ENCODE measurements at places on chromosomes 2 and 18.

DNA sequence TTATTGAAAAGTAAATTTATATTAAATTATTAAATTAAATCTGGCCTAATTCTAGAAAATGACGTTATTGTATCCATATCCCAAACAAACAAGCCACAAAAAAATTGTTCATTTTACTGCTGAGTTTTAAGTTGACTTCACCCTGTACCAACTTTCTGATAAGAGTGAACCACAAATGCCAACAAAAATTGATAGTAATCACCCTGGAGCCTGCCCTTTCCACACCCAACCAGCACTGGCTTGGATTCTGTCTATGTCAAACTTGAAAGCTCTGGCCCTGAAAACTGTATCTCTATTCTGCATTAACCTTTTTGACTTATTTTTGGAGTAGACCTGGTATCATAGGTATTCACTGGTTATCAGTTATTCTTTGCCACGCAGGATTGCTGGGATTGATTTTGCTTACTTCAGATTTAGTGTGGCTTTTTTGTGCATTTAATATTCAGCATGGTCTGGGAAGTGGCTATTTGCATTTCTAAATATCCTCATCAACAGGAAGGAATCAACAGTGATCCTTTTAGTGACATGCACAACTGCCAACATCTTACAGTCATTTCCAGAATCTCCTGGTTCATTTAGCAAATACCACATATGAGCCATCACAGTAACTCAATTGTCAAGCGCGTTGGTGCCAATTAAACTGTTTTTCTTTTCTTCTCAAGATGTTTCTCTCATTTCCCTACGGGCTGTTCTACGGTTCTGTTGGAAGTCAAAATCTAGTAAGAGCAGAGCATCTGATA is 11.4 kb upstream of the SRBD1 start:
- no peak for DNase-seq

DNA sequence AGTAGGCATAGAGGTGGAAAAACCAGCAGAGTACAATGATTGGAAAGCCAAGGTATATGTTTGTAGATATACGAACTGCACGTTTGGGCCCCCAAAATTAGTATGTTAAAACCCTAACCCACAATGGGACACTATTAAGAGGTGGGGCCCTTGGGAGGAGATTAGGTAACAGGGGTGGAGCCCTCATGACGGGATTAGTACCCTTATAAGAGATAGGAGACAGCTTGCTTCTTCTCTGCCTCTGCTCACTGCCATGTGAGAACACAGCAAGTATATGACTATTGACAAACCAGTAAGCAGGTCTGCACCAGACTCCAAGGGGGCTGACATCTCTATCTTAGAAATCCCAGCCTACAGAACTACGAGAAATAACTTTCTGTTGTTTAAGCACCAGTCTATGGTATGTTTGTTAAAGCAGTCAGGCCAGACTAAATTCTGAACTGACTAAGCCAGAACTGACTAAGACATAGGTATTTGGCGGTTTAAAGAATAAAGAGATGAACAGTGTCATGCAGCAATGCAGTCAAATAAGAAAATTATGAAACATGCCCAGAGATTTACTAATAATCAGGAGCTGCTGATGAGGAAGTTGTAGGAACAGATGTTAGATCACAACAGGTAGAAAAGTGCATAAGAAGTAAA is 182.9 kb downstream of the DYM start:
- DNase-seq: no peak

- DNase-seq: no peak
Measured at GRCh38 chr2:263022-263738, 652 bp downstream of the SH3YL1 start.

GRCh38 chr2:215554689-215555498 is 119.0 kb upstream of the FN1 start:
- DNase-seq: no peak

DNA sequence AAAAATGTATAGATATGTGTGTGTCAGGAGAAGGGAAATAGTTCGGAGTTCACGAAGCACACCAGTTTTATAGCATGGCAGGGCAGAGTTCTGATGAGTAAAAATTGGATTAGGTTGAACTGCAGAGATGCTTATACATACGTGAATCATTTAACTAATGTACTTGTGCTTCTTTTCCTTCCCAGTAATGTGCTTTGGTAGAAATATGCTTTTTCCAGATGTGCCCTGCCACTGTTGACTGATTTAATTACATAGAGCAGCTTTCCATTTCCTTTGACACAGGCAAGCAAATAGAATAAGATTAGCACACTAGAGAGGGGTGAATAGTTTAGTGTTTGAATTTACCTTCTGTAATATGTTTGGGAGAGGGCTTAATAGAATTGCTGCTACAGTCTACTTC is 28.9 kb upstream of the ARMC9 start:
- no peak for DNase-seq

GRCh38 chr18:79778291-79778791 is 19.4 kb upstream of the KCNG2 start:
- no peak for DNase-seq

DNA sequence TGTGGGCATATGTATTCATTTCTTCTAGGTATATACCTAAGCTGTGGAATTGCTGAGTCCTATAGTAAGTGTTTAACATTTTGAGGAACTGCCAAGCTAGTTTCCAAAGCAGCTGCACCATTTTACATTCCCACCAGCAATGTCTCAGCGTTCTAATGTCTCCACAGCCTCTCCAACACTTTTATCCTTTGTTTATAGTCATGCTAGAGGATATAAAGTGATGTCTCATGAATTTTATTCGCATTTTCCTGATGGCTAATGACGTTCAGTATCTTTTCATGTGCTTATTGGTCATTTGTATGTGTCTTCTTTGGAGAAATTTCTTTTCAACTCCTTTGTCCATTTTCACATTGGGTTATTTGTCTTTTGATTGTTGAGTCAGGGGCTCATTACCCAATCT is 295.2 kb downstream of the NCKAP5 start:
- no peak for DNase-seq

DNA sequence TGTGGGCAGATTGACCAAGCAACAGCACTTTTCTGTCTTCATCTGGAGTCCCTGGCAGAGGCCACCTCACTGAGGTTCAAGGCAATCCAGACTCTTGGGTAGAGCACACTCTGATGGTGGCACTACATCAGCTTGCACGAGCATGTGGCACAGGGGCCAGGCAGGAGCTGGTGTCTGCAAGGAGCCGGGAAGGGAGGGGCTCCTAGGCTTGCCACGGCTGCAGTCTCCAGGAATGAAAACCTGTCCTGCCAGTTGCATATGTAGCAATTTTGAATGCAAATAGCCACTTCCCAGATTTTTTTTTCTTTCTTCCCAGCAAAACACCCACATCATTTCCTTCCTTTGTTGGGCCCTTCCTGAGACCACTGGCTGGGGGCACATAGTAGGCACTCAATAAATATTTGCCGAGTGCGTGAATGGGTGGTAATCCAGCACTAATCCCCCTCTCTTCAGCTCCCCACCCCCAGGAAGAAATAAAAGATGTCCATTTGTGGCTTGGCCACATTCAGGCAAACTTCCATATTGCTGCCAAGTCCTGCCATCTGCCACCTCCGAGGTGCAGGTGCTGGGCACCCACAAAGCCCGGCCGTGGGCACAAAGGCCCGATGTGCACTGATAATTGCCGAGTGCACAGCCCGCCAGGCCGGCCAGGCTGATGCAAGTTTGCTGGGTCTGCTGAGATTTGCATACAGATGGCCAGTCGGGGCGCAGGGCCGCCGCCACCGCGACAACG is 72.4 kb downstream of the MYCN start:
- DNase-seq: no peak

DNA sequence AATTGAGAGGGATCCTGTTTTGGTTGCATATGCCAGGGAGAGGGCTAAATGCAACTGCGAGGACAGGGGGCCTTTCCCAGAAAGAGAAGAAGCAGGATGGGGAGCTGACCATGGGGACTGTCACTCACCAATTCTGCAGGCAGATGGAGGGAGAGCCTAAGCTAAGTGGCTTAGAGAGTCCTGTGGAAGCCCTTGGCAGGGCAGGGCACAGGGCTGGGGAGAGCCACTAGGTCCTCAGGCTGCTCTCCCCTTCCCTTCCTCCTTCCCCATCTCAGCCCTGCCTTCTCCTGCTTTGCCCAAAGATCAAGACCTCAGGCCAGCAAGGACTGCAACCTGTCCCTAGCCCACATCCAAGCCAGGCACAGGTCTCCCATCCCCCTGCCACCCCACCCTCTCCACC is 24.4 kb upstream of the CATIP start:
- no peak for DNase-seq

DNA sequence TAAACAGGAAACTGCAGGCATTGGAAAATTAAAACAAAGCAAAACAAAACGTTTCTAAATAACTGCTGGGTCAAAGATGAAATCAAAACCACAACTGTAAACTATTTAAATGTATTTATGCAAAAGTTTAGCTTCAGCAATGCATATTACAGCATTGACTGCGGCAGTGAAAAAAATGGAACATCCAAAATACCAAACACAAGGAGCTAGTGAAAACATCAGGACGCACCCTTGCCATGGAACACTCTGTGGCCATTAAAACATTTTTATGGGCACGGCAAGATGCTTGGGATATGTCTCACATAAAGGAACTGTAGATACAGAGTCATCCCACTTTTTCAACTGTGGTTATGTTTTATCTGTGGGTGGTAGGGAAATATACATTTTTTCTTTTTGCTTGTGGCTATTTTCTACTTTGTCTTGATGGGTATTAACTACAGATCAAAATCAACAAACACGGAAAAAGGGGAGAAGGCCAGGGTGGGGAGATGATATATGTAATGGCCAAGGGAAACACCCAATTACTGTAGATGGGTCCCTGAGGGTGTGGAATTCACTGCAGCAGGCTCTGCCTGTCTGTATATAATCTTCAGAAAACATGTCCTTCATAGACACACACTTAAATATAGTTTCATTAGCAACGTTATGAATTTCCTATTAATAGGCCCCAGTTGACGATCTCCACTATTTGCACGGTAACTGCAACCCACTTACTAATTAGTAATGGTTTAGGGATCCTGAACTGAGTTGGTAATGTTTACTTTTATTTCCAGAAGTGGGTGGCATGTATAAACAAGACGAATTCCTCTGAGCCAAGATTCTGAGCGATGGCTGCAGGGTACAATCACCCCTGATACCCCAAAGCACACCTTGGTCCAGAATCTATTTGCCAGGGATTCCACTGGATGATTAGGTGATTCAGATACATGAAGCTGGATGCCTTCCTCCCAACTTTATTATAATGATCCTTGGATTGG is 110.5 kb downstream of the ACKR3 start:
- DNase-seq: no peak

DNA sequence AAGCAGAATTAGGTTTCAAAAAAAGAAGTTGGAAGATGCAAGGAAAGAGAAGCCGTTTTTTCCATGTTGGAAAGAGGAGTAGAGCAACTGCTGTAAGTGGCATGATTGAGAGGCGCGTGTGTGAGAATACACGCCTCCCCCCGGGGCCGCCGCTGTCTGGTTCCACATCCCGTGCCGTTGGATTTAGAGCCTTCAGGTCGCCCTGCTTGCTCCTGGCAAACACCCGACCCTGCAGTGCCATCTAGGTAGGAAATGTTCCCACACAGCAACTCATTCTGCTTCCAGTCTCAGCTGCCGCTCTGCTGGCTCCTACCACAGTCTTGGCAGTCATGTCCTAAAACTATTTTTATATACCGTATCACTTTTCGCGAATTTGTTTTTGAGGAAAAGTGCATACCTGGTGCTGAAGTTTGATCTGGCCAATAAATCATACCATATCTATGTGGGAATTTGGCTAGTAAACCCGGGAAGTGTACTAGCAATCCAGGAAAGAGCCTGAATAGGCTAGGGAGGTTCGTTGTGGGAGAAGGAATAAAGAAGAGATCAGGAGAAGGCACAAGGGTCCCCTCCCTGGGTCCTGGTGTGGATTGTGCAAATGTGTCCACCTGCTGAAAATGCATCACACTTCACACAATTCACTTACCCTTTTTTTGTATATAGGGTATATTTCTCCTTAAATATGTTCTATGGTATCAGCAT is 372.7 kb downstream of the FBXO15 start:
- DNase-seq: no peak

GRCh38 chr2:157699009-157699408 is 70.3 kb upstream of the ACVR1C start:
- DNase-seq: no peak

DNA sequence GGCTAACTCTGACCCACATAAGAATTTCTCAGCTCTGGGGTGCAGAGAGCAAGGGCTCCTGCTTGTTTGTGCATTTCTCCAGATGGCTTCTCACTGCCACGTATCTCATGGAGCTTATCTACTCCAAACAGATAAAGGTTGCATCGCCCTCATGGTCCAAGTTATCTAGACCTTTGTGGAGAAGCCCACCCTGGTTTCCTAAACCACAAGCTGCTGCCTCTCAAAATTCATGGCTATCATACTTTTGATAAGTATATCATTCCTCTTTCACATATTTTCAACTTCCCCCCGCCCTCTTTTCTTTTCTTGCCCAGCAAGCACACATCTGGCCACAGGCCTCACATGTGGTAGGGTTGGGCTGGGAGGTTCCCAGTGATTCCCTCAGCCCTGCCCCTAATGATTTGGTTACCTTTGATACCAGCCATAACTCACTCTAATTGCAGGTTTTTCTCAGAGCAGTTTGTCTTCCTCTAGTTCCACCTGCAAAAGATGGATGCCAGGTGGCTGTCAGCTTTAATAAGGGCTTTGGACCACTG is 146.0 kb downstream of the RHBDD1 start:
- no peak for DNase-seq

DNA sequence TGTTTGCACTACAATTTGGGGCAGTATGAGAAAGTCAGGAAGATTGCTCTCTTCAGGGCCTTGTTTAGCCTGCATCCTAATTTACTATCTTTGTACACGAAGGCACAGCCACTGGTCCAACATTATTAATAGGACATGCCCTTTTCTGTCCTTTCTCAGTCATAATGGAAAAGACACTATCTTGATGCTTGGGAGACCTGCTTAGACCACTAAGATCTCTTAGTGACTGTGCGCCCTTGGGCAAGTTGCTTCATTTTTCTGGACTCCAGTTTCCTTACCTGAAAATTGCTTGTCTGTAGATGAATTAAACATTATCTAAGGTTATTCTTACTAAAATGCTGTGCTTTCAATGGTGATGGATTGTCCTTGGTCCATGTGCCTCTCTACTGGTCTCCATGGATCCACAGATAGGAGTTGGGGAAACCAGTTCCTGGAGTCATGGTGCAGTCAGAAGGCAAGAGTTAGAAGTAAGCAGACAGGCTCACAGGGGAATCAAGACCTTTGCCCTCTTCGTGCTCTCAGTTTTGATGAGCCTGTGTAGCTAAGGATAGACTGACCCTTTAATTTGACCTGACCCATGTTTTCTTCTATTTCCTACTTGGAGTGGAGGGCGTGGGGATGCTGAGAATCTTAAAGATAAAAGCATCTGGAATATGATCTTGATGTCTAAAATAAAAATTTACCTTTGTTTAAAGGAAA is 114.0 kb downstream of the RAPGEF4 start:
- no peak for DNase-seq

DNA sequence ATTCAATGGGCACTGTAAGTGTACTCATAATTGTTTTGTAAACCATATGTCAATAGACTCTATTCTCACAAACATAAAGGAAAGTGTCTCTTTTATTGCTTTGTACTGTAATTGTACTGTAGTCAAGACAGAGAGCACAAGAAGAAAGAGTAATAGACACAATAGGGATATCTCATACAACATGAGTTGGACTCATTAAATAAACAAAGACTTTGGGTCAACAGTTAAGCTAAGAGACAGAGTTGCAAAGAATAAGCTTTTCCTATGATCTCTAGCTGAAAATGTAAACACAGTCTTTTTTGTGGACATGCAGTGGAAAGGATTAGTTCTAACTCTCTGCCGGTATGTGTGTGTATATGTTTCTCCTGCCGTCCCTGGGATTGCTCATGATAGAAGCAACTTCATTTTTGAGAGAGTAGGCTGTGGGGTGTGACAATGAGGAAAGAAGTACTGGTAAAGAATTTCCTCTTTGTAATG is 13.9 kb upstream of the KYNU start:
- DNase-seq: no peak

GRCh38 chr2:65129286-65129825 is 550 bp downstream of the RAB1A start:
- DNase-seq: no peak
